Amniotic stem cell (primary cell): ENCODE measurements at places on chromosomes 7 and 10.

DNA sequence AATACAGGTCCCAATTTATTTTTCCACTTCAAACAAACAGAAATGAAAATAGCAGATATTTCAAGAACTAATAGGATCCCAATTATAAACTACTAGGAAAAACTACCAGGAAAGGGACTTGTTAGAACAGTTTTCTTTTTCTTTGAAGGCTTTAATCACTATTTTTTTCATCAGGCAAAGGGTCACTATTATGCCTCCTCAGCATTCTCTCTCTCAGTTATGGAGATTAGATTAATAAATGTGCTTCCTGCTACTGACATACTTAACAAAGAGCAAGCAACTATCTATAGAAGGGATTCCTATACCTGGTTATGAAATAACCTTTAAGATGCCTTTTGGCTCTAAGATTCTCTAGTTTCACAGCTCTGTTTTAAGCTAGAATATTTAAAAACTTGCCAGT, 71.0 kb upstream of the OGDHL start:
- no peak for DNase-seq

DNA sequence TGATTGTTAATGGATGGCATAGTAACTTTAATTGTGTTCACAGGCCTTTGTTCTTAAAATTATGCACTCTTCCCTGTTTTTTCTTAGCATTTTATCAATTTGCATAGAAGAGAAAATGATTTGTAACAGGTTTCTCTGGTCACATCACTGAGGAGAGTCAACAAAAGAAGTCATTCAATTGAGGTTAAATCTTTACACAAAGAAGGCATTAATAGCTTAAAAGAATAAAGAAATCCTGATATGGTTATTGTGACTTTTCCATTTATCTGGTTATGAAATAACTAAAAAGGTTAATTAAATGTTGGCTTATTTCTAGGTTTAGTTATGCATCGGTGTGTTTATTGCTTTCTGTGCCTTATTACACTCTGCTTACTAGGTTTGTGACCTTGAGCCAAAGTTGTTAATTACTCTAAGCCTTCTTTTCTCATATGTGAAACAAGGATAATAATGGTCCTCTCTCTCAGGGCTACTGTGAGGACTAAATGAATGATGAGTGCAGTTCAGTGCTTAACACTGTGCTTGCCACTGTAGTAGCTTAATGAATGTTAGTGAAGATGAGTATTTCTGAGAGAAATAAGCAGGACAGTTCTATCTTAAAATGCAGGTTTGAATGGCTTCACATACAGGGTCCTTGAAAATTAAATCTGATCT, 12.1 kb downstream of the BMPR1A start:
- DNase-seq = no peak

GRCh38 chr7:152519290-152519689, 83.5 kb upstream of the KMT2C start:
- DNase-seq = no peak

- no peak for DNase-seq
Measured at GRCh38 chr7:12436126-12436525, 32.5 kb upstream of the VWDE start.

GRCh38 chr7:143284591-143285469, at the start of gene TMEM139:
TSS of gene TMEM139 (plus strand) at chr7:143284958. CDS start at chr7:143285958, 1,000 bp downstream.
- no peak for DNase-seq

- no peak for DNase-seq
Measured at GRCh38 chr10:98664329-98665042, 217.8 kb upstream of the HPS1 start.

DNA sequence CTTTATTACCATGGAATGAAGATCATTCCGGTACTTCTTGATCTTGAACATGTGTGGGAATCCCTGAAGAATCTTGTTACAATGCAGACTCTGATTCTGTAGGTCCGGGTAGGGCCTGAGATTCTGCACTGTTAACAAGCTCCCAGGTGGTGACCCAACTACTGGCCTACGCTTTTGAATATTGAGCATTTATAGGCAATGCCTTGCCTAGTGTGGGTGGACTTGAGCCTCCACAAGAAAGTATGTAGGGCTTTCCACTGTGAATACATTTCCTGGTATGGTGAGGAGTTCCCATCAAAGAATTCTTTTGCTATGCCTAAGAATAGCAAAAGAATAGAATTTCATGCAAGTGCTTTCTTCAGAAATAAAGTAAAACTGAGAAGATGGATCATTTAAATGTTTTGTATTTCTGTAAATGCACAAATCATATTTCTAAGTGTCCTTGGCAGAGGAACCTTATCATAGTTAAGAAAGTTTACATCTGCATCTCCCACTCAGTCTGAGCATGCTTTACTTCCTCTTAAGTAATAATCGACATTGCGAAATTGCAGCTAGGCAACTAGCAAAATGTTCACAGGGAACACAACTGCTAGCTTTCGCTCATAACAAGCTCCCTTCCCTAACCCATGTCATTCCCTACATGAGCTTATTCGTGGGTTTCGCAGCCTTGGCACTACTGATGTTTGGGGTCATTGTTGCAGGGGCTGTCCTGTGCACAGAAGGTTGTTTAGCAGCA, 71.4 kb downstream of the AHR start:
- DNase-seq = peak; percentile 54

DNA sequence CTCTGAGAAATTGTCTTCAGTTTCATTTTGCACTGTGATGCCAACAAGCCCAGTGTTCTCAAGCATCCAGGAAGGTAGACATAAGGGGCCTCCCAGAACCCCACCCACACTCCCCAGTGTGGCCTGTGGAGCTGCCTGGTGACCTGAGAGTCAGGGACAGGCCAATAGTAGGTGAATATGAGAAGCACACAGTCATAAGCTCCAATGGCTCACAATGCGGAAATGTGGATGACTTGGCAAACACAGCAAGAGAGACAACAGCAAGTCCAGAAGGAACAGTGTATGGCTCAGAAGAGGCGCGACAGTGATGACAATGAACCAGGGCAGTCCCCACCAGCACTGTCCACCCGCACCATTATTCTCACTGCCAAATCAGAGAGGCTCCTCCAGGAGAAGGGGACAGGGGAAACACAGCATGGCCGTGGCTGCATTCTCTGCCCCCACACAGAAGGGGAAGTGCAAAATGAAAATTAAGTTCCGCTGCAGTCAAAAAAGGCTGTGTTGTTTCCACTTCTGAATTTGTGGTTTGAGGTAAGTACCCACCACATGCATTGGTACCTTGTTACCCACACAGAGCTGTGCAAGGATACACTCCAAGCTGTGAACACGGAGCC, 419.8 kb downstream of the GRID1 start:
- DNase-seq = no peak

GRCh38 chr10:121914661-121915060, 13.2 kb downstream of the ATE1 start:
- no peak for DNase-seq

GRCh38 chr10:44017483-44018145, 367.3 kb downstream of the CXCL12 start:
- DNase-seq = no peak

DNA sequence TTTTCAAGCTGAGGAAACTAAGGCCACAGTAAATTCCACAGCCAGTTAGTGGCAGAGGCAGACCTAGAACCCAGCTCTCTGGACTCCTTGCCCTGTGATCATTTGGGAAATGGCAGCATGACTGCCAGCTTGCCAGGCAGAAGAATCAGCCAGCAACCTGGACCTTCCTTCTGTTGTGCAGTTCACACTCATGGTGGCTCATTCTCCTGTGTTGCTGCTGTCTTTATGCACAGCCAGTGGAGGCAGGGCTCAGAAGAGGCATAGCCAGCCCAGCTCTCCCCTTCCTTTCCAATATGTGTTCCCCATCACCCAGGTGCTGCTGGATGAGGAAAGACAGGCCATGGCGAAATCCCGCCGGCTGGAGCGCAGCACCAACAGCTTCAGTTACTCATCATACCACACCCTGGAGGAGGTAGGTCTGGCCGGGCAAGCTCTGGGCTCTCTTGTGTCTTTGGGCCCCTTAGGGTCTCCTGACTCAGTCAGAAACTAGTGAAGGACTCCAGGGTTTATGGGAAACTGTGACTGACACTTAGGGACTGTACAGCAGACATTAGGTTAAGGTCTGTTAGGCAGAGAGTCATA, 14.8 kb downstream of the CPA5 start:
- DNase-seq = no peak

- no peak for DNase-seq
Measured at GRCh38 chr10:120209124-120209762, 247.8 kb upstream of the PLPP4 start.

DNA sequence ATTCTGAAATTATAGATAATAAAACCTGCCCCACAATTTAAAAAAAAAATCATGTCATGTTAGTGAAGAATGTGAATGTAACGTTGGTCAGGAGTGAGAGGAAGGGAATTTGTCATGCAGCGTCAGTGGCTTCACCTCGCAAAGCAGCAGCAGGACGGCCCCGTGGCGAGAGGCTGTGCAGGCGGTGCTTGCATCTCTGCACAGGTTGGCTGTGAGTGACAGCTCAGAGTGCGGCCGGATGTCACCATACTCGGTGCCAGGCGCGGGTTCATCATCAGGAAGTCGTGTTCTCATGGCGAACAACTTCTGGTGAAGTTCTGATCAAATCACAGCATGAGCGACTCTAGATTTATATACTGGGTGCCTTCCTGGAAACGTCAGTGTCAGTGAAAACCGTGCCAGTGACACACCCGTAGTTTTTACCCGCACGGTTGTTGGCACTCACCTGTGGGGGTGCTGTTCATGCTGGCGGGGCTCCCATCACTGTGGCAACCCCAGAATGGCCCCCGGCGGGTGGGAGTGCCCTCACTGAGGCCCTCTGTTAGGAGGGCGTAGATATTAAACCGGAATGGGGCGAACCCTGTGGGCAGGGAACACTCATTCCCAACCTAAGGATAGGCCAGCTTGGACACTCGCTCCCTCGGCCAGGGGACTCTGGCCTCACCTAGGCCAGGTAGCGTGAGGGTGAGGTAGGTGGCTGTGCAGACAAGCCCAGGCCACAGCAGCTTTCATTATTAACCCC, 120.3 kb downstream of the CYTH3 start:
- no peak for DNase-seq

DNA sequence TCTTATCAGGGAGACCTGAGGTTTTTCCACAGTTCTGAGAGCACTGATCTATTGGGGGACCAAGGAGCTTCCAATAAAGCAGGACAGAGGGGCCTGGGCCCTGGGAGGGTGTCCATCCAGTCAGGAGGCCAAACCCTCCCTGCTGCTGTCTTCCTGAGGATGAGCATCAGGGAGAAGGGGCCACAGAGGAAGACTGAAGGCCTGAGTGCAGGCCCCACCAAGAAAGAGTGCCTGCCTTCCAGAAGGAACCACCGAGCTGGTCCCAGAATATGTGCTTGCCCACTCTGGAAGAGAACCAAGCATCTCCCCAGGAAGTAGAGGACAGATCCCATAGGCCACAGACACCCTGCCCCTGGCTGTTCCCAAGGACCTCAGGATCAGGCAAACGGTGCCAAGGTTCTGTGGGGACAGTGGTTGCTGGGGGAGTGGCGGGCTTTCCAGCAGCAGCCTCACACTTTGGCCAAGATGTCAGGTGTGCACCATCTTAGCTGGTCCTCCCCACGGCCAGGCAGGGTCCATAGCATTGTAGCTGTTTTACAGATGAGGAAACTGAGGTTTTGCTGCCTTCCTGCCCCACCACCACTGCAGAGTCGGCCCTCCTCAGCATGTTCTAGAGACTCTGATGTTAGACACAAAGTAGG, 199.4 kb downstream of the GRID1 start:
- DNase-seq = no peak

- peak; percentile 70 for DNase-seq
Measured at GRCh38 chr10:45008524-45009161, 7.9 kb downstream of the ZNF22 start.

- DNase-seq = no peak
Measured at GRCh38 chr10:124336186-124336585, 82.5 kb downstream of the OAT start.

- DNase-seq = no peak
Measured at GRCh38 chr10:132752961-132753360, 33.0 kb downstream of the NKX6-2 start.

GRCh38 chr7:2970861-2971260, 72.8 kb downstream of the CARD11 start:
- no peak for DNase-seq

DNA sequence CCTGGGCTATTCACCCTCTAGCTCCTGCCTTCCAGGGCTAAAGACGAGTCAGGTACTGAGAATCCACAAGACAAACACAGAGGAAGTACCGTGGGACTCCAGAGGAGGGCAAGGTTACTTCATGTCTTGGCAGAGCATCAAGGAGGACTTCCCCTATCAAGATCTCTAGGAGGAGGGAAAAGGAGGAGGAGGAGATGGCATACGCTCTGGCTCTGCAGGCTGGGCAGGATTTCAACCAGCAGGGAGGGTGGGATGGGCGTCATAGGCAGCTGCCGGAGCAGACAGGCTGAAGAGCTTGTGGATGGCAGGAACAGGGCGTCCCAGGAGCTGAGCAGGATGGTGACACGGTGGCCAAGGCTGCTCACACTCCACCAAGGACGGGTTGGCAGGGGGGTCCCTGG, 21.3 kb downstream of the MDH2 start:
- peak; percentile 75 for DNase-seq

- no peak for DNase-seq
Measured at GRCh38 chr10:59830601-59831259, 75.6 kb downstream of the CCDC6 start.

DNA sequence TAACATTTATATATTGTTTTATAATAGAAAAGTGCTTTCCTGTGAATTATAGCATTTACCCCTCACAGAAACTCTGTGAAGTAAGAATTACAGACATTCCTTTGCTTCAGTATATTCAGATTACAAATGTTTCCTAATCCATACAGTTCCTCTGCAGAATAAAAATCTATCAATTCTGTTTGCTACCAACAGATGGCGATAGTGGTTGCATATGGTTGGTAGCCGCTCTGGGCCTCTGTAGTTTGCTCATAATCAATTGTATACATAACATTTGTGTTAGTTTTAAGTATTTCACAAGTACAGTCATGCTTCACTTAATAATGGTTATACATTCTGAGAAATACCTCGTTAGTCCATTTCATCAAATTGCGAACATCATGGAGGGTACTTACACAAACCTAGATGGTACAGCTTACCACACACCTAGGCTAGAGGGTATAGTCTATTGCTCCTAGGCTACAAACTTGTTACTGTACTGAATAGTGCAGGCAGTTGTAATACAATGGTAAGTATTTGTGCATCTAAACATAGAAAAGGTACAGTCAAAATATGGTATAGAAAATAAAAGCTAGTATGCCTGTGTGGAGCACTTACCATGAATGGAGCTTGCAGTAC, 94.4 kb upstream of the STEAP4 start:
- no peak for DNase-seq

DNA sequence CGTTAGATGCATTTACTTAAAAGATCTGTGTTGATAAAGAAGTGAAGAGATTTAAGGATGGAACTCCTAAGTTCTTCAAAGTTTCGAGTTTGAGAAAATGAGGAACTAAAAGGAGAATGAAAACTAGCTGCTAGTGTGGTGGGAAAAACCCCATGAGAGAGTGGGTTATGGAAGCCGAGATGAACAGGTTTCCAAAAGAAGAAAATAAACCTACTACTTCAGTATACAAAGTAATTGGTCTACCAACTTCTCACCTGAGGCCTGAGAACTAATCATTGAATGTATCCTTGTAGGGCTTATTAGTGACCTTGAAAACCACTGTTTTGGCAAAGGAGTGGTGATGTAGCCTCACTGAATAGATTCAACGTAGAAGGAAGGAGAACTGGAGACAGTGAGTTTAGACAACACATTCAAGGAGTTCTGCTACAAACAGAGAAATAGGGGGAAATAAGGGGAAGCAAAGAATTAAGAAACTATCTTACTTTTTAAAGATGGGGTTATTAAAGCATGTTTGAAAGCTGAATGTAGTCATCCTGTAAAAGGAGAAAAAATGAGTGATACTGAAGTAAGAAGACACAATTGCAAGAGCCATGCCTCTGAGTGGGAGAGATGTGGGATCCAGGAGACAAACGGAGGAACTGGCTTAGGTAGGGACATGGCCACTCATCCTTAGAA, 50.8 kb downstream of the CH25H start:
- no peak for DNase-seq
